Mononuclear cell (primary cell): ENCODE measurements at places on chromosomes 1 and 21. TPM values are rescaled to one million over a fixed set of nuclear protein-coding genes. Genes with fewer than 3 reads are reported as not detected.

The AMY1C gene
- not detected for total RNA-seq

The CYP4A11 gene
- not detected for total RNA-seq

The C1orf116 gene
- 0.63 TPM for total RNA-seq

The FAM72C gene
- 0.10 TPM for total RNA-seq

The ACTL8 gene
- not detected for total RNA-seq

The GCSAML gene
- 1.7 TPM for total RNA-seq

The CRNN gene
- total RNA-seq, result not detected

The SERPINC1 gene
- 0.10 TPM for total RNA-seq

The TMEM269 gene
- total RNA-seq, result 1.0 TPM

The TIE1 gene
- total RNA-seq, result 0.94 TPM

The ARHGEF11 gene
- 18.3 TPM for total RNA-seq

The TNNT2 gene
- total RNA-seq, result 0.10 TPM

The AUNIP gene
- 0.94 TPM for total RNA-seq

The PARK7 gene
- 72.3 TPM for total RNA-seq
